ENCODE measurements at places on chromosomes 2 and 18.

GRCh38 chr2:64942693-64943092, 46.5 kb upstream of the SLC1A4 start:
- H3K27me3 ChIP-seq: peaks cover 15% of the 10 kb centered on the region
- no peak overlapping the region for H3K4me3 ChIP-seq
- DNase-seq: no peak
- peaks cover 4% of the 10 kb centered on the region for H3K4me1 ChIP-seq
- H3K27ac ChIP-seq: no peak overlapping the region
- no peaks in the 10 kb centered on the region for H3K36me3 ChIP-seq

GRCh38 chr18:62264984-62265383, 60.1 kb upstream of the TNFRSF11A start:
- H3K27ac ChIP-seq: no peak overlapping the region
- H3K4me1 ChIP-seq: peaks cover 9% of the 10 kb centered on the region
- DNase-seq: no peak
- H3K4me3 ChIP-seq: no peak overlapping the region
- peaks cover 19% of the 10 kb centered on the region for H3K36me3 ChIP-seq

DNA sequence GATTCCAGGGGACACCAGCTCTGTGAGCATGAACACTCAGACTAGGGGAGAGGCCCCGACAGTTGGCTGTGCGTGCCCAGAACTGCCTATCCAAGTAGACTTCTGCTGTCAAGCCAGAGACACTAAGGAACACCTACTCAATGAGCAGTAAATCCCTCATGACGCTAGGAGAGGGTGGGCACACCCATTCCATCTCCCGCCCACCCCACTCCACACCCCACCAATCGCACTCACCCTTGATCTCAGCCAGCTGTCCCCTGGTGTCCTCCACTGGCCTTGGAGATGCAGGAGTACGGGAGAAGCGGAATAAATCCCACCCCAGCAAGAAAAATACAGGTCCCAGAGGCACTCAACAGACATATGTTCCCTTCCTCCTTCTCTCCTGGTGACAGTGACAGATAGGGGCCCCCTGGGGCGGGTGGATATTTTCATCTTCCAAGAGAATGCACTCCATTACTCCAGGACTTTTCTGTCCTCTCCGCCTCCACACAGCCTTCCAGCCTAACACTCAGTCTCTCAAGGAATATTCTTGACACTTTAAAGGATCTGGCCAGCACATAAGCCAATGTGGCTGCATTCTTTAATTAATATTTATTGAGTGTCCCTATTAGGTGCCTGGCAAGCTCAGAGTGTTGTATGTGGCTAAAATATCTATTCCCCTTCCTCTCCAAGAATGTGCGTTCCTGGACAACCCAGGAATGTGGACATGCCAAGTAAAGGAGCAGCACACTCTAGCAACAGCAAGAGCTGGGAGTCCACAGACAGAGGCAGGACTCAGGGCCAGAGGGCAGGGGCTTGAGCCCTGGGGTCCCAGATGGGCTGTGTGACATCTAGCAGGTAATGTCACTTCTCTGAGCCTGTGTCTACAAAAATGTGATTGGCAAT, 13.1 kb upstream of the SMAD7 start:
- H3K27me3 ChIP-seq: peaks cover 21% of the 10 kb centered on the region
- H3K4me3 ChIP-seq: no peak overlapping the region
- DNase-seq: no peak
- H3K36me3 ChIP-seq: no peaks in the 10 kb centered on the region
- peaks cover 21% of the 10 kb centered on the region for H3K4me1 ChIP-seq

DNA sequence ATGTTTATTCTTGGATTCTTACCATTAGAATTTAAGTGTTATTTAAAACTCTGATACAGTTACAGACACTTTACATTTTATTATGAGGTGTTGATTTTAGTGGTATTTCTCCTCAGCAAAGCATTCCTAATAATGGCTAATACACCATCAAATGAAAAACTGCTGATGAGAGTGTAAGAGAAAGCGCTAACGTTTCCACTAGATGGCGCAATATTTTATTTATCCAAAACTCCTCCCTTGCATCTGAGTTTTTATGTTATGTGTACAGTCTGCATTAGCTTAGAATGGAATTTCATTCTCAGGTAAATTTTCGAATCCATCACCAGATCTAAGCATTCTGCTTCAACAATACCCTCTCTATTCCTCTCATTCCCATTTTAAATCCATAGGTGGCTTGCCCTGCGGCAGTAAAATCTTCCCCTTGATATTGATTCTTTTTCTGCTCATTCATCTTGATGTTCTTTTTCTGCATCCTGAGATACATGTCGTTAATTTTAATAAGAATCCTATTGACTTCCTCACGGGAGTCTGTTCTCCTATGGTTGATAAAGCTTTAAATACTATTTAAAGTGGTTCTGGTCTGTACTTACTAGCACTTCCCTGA, 53.9 kb downstream of the PRKRA start:
- no peak overlapping the region for H3K27ac ChIP-seq
- no peak overlapping the region for H3K4me3 ChIP-seq

DNA sequence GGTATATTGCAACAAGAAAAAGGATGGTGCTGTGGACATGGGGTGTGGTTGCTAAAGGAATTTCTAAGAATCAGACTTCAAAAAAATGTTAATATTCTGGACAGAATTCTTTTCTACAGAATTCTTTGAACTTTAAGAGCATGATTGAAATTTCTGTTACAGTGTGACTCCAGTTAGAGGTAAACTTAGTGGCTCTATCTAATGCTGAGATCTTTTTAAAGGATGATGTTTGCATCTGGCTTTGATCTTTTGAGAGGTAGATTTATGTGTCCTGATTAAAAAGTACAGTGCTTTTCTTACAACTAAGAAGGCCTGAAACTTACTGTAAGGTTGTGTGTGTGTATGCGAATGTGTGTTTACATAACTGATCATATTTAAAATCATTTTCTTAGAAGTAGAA, 25.4 kb downstream of the NCK2 start:
- H3K4me1 ChIP-seq: peaks cover 33% of the 10 kb centered on the region
- H3K36me3 ChIP-seq: peaks cover 5% of the 10 kb centered on the region
- DNase-seq: no peak
- no peaks in the 10 kb centered on the region for H3K27me3 ChIP-seq
- H3K27ac ChIP-seq: no peak overlapping the region
- no peak overlapping the region for H3K4me3 ChIP-seq

All from progenitor cell of endocrine pancreas (in vitro differentiated cells).